Right hindlimb (tissue), 1 donor: ENCODE measurements at places on chromosomes 12 and 14.

GRCh38 chr14:53628261-53628660 is 328.4 kb downstream of the BMP4 start:
- no peak for DNase-seq

- no peak for DNase-seq
Observed at GRCh38 chr12:31205054-31205453, 120.9 kb downstream of the SINHCAF start.

GRCh38 chr14:105118646-105119407 is 49.7 kb downstream of the JAG2 start:
- no peak for DNase-seq

DNA sequence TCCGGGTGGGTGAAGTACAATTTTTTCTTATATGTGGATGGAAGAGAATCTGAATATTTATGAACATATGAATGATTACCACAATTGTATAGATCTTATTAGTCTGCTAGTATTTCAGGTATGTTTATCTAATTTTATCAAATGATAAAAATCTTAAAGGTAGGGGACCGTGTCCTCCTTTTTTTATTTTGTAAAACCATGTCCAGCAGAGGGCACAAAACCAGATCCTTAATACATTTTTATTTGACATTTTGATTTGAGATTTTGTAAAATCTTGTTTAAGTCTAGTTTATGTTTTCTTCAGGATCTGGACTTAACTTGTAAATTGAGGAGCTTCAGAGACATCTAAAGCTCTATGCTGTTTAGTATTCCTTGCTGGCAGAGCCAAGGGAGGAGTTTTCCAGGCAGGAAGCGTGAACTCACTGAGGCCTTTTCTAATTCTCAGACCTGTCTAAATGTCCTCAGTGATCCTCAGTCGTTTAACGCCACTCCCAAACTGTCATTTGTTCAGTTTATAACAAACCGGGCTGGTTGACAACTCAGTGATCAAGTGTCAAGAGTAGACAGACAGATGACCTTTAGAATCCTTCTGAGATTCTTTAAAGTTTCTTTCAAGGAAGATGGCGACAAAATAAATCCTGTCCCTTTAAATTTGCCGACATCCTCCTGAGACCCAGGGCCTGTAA is 263.9 kb downstream of the KTN1 start:
- DNase-seq, result no peak

- peak; percentile 50 for DNase-seq
Observed at GRCh38 chr12:62438098-62438692, 28.4 kb upstream of the MON2 start.

DNA sequence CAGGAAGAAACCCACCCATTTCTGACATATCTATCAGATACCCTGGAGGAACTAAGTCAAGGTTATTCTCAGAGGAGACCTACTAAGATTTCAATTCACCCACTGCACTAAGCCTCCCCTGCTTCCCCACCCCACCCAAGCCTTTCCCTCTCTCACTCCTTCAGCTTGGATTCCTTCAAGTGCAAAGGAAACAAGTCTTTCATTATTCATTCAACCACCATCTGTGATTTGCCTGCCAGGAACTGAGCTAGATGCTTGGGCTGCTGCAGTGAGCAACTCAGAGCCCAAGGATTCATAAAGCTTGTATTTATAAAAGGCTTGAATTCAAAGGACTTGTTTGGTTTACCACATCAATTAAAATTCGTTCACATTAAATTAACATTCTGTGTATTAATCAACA is 161.3 kb downstream of the GXYLT1 start:
- DNase-seq, result no peak

DNA sequence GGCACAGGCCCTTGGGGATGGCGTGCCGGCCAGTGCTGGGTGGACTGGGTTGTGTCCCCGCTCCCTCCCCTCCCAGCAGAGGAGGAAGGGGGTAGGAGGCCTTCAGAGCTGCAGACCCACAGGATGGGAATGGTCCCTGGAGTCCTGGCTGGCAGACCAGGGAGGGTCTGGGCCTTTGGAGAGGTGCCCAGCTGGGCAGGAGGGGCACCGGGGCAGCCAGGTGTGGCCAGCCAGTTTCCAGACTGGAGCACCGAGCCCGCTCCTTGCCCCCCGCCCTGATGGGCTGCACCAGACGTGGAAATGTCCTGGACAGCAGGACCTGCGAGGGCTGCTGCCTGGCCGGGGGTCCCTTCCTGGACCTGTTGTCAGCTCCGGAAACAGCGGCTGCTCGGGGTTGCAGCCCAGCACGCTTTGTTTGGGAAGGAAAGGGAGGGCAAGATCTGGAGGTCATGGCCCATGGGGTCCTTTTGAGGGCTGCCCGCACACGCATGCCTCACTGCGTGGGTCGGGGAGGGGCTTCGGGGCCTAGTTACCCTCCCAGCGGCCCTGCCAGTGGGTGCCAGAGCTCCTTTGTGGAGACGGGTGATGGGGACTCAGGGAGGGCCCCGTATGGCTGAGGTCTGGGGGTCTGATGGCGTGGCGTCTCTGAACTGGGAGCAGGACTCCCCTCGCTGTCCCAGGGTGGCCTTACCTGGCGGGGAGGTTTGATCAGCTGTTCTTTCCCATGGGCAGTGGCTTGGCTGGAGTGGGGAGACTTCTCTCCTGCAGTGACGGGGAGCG is 9.1 kb downstream of the KIF26A start:
- DNase-seq, result peak; percentile 32

DNA sequence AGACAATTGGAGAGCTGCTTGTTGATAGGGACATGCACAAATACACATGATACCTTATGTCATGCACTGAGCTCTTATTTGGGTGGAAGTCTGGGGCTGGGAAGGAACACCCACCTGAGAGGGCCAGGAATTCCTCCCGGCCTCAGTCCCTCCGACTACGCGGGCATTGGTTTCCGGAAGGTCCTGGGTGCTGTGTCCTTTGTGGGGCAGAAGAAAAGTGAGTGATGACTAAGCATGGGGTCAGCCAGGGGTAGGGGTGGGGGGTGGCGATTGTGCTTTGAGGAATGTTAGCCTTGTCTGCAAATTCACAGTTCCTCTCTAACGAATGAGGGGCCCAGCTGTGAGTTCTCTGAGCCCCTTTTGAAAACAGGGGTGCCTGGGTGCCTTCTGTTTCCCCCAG is 798 bp downstream of the CELA1 start:
- DNase-seq, result no peak

- DNase-seq, result no peak
Observed at GRCh38 chr12:32398816-32399369, 465 bp upstream of the FGD4 start.

DNA sequence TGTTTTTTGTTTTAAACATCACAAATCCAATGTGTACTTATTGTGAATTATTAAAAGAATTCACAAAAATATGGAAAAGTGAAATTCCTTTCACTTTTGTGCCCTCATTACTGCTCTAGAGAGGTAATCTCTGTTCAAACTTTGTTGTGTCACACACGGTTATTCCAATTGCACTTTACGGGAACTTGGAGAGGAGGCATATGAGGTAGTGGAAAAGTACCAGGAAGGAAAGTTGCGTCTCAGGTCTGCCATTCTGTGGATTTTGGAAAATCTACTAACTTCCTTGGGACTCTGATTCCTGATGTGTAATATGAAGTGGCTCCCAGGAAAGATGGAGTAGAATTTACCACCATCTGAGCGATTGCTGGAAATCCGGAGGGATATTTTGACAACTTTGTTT is 90.9 kb upstream of the DCN start:
- DNase-seq, result peak; percentile 28

- DNase-seq, result peak; percentile 13
Observed at GRCh38 chr14:74504412-74504811, 10.8 kb downstream of the ISCA2 start.

DNA sequence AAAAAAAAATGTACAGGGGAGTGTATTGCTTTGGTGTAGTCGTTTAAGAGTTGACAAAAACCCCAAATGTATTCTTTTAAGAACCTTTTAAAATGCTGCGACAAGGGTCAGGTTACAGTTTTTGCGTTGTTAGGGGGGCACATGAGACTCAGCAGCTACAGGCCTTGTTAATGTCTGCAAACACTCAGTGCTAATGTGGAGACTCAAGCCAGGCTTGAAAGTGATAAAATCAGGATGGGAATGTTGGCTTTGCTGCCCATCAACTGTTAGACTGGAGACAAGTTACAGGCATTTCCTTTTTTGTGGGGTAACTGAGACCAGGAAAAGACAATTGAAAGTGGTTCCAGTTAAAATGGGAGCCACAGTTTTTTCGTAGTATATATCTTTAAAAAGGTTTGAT is 84.8 kb downstream of the PRKCH start:
- no peak for DNase-seq

DNA sequence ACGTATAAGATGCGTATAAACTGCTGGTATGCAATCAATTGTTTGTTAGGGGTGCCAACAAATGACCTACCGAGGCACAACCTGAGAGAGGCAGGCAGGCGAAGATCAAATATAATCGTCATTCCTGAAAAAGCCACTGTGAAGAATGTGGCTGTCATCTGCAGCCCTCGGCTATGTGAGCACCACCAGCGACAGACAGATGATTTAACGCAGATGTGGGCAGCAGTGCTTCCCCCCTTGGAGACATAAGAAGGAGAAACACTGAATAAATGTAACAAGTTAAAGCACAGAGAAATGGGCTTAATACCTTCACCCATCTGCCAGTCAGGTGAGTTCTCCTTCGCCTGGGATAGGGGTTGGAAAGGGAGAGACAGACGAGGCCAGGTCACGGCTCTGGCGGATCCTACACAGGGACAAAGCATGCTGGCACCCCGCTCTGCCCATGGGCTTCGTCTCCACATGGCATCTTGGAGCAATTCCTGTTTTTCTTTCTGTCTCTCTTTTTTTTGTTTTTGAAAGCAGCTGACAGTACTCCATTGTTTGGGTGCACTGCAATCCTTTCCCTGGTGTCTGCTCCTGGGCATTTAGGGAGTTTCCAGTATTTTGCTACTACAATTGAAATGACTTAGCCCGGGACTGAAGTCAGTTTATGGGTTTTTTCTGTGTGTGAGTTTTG is 28.1 kb downstream of the TNFAIP2 start:
- no peak for DNase-seq

DNA sequence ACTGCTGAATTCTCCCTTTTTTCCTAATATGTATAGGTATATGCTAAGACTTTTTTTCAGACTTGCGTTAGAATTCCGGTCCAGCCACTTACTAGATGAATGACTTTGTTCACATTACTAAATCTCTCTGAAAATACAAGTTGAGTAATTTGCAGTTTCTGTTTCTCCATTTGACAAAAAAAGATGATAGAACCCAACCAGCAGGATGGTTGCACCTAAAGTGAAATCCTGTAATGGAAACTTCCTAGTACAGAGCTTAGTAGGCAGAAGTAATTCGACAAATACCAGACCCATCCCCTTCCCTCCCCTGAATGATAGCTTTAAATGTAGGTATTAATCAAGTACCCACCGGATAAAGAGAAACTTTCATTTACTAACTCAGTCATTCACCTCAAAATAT is 113.6 kb upstream of the RAP1B start:
- DNase-seq, result no peak
